ENCODE measurements at places on chromosomes 7 and 10. TPM values are rescaled to one million over a fixed set of nuclear protein-coding genes. Genes with fewer than 3 reads are reported as not detected.

GRCh38 chr10:86876748-86877147, 80.7 kb downstream of the MMRN2 start:
- peak; percentile 12 for DNase-seq

DNA sequence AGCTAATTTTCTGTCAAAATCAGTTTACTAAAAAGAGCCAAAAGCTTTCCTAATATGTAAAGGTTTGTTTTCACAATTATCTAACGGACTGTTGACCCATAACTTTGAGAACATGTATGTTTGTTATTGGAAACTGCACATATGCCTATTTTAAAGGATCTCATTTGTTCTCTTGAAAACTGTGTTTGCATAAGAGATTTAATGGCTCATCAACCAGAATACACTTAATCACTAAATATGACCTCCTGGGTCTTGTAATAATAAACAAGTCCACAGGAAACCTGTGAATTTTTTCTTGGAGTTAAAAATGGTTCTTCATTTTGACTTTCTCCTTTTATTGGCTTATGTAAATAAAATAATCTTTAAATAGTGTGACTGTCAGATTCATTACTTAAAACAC, 48.3 kb upstream of the STEAP1B start:
- no peak for DNase-seq

GRCh38 chr7:4525884-4526283, 156.2 kb upstream of the FOXK1 start:
- DNase-seq: no peak

LDB3 gene
- total RNA-seq: under 0.01 TPM

GRCh38 chr7:37297546-37297945, 151.1 kb downstream of the ELMO1 start:
- DNase-seq: no peak

DNA sequence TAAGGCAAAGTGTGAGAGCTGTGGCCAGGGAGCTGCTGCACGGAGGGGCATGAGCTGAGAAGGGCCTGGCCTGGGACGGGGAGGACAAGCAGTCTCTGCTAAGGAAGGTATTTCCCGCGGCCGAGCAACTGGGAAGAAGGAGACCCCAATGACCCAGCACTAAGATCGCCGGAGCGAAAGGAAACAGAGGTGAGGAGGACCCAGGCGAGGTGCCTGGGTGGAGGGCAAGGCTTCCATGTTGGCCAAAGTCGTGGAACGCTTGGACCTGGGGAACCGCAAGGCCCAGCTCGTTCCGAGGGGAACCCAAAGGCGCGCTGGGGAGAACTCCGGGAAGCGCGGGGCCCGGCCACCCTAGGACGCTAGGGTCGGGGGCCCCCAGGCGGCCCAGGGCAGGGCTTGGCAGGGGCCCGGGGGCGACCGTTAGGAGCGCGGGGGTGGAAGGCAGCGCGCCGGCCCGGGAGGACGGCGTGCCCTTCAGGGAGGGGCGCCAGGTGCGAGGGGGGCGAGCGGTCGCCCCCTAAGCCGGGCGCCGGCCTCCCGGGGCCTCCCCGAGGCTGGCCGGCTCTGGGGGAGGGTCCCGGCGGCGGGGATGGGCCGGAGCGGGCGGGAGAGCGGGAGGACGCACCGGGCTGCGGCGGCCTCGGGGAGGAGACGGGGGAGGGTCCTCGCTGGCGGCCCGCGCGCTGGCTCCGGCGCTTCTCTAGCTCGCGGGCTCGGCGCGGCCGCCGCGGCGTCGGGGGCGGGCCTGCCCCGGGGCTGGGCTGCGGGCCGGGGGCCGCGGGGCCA, 545 bp downstream of the GIGYF1 start:
- DNase-seq: no peak

GSTO2 gene
- 2.1 TPM for total RNA-seq

DNA sequence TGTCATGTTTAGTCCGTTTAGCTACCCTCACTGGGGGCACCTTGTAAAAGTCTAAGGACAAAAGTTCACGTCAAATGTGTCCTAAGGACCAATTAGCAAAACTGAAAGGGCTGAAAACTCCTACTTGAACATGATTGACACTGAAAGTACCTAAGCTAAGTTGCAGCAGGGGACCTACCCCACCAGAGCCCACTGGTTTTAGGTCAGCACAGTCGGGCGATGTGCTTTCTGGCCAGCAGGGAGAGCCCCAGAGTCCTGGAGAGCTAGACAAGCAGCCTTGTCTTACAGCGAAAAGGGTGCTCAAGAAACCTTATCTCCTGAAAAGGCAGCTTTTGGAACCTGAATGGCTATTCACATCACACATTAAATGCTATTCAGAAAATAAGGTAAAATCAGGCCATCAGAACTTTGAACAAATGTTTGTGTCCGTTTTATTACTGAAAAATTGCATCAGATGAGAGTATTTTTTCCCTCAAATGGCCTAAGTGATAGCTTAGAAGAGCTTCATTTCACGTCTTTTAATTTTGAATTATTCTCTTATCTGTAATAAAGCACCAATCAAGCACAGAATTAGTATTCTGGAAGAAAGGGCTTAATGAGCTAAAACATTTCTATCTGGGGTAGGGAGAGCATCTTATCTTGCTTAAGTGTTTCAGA, 52.2 kb upstream of the MKI67 start:
- peak; percentile 4 for DNase-seq

DNA sequence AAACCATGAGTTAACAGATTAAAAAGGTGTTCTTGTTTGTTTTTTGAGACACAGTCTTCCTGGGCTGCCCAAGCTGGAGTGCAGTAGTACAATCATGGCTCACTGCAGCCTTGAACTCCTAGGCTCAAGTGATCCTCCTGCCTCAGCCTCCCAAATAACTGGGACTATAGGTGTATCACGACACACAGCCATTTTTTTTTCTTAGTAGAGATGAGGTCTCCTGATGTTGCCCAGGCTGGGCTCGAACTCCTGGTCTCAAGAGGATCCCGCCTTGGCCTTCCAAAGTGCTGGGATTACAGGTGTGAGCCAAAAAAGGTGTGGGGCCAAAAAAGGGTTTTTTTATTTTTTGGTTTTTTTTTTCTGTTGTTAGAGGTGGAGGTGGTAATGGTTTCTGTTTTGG, 29.3 kb downstream of the KMT2C start:
- no peak for DNase-seq

EN2 gene
- not detected for total RNA-seq

Measured in fibroblast of lung (primary cell).